Neural progenitor cell (in vitro differentiated cells): ENCODE measurements at places on chromosomes 1 and 21.

DNA sequence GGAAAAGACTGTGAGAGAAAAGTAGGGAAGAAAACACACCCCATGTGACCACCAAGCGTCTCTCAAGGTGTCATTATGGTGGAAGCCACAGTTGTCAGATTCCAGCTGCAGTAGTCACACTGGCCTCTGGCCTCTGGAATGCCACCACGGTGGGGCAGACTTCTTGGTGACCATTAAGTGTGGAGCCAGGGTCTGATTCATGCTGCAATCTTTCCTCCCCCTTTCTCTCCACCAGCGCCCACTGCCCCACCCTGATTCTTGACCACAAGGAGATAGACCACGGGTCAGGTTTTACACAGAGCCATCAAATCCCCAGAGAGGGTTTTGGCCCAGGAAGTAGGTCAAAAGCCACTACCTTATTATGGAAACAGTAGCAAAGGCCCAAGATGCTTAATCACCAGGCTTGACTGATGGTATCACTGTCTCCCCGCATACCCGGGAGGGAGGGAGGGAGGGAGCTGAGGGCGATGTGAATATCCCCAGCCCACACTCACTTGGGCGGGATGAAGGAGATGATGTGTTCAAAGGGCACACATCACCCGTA, 52.7 kb upstream of the GRHL3 start:
- no peaks in the 10 kb centered on the region for H3K27me3 ChIP-seq
- H3K4me3 ChIP-seq = no peak overlapping the region
- no peaks in the 10 kb centered on the region for H3K4me1 ChIP-seq
- no peak for DNase-seq

GRCh38 chr1:219372916-219373615, 199.4 kb downstream of the LYPLAL1 start:
- H3K4me1 ChIP-seq = no peaks in the 10 kb centered on the region
- DNase-seq = no peak
- no peaks in the 10 kb centered on the region for H3K27me3 ChIP-seq
- no peaks in the 10 kb centered on the region for H3K36me3 ChIP-seq

DNA sequence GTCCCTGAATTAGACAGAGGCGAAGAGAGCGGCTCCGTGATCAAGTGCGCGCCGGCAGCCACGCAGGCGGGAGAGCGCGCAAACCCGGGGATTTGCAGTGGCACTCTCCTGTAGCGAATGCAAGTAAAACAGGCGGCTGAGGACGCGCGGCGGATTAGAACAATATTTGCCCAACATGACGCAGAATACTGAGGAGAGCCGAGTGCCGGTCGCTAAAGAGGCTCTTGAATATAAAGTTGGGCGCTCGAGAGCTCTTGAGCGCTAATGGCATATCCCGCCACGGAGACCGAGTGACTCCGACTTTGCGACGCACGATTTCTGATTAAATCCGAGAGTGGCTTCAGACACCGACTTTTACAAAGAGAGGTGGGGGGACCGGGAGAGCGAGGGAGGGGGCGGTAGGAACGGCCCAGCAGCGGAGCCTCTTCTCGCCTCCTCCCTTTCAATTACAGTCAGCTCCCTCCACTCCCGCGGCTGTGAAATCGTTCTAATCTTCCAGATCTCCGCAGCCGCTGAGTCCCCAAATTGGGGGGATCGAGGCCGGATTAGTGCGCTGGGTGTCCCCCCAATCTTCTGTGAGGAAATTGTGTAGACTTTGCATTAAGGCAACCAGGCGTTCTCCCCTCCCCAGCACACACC, 2.3 kb downstream of the PAX7 start:
- H3K36me3 ChIP-seq = no peaks in the 10 kb centered on the region
- H3K27me3 ChIP-seq = peaks cover 100% of the 10 kb centered on the region
- H3K4me1 ChIP-seq = peaks cover 58% of the 10 kb centered on the region
- no peak overlapping the region for H3K27ac ChIP-seq
- peak overlapping the region; percentile 17 for H3K4me3 ChIP-seq

- H3K27ac ChIP-seq = no peak overlapping the region
- H3K36me3 ChIP-seq = no peaks in the 10 kb centered on the region
- H3K27me3 ChIP-seq = no peaks in the 10 kb centered on the region
- H3K4me1 ChIP-seq = peaks cover 5% of the 10 kb centered on the region
These were observed 130.3 kb upstream of the EDN2 start for GRCh38 chr1:41614818-41615217.

DNA sequence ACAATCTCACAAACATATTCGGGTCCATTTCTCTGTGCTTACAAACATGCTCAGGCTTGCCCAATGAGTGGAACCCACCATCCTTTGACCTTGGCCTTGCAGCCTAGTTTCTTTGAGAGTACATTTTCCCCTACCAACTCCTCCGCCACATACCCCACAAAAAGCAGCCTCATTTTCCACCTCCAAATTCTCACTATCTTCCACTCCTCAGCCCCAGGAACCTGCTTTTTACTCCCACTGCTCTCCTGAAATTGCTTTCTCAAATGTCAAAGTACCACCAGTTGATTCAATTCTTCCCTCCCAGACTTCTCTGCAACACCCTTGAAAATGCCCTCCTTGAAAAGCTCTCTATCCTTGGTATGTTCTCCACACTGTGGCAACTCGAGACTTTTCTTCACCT, 103.8 kb downstream of the RUNX1 start:
- no peak overlapping the region for H3K4me3 ChIP-seq
- H3K27me3 ChIP-seq = peaks cover 21% of the 10 kb centered on the region
- H3K4me1 ChIP-seq = peaks cover 21% of the 10 kb centered on the region
- DNase-seq = no peak
